ENCODE measurements at places on chromosomes 2 and 18.

- no peaks in the 10 kb centered on the region for H3K27me3 ChIP-seq
- no peaks in the 10 kb centered on the region for H3K36me3 ChIP-seq
- H3K4me1 ChIP-seq = no peaks in the 10 kb centered on the region
These were observed 252.9 kb downstream of the CLIP4 start for GRCh38 chr2:29367986-29368658.

DNA sequence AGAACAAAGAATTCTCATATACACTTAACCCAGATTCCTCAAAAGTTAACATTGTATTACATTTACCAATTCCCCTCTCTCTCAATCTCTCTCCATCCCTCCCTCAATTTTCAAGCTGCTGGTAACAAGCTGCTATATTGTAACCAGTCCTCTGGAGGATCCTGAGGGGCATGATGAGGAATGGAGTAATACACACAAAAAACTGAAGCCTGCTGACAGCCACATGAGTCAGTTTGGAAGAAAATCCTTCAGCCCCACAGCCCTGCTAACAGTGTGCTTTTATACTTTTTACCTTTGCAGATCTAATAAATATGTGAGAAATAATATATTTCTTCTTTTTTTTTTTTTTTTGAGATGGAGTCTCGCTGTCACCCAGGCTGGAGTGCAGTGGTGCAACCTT is 165.7 kb upstream of the RAB12 start:
- no peak overlapping the region for H3K27ac ChIP-seq
- no peaks in the 10 kb centered on the region for H3K4me1 ChIP-seq
- H3K36me3 ChIP-seq = no peaks in the 10 kb centered on the region
- no peak for DNase-seq
- no peak overlapping the region for H3K4me3 ChIP-seq

DNA sequence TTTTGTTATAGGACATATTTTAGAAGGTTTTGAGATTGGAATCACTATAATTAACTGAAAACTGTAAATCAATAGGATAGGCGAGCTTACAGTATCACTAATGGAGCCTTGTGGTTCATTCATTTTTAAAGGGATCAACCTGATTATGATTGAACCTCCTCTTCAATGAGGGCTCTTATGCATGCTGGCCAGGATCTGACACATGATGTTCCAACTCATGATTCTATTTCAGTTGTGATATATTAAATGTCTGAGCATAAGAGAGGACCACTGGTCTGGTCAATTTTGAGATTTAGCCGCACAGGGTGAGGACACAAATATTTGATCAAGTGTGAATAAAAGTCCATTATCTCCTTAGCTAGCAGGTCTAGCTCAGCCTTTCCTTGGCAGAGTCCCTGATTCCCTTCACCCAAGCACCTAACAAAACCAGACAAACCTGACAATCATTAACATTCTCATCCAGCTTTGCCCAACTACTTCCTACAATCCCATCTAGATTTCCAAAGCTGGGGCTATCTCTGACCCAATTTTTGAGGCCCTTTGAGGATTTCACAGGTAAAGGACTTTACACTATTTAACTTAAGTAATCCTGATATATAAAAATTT is 6.9 kb upstream of the MAP4K4 start:
- no peak overlapping the region for H3K27ac ChIP-seq
- no peaks in the 10 kb centered on the region for H3K36me3 ChIP-seq
- H3K27me3 ChIP-seq = no peaks in the 10 kb centered on the region
- DNase-seq = no peak
- peaks cover 3% of the 10 kb centered on the region for H3K4me1 ChIP-seq

DNA sequence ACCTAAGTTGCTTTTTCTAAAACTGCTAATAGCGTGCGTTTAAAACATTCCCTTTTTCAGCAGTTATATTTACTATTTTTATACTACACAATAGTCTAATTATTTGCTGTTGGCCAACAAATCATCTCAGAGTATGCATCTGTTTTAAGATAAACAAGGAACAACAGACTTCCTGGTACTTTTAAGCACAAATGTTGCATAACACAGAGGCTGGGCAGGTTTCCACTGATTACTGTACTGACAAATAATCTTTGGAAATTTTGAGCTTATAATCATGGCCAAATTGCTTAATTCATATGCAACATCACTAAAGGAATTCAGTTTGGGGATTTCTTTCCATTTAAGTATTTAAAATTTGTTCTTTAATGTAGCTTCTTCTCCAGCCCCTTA is 737.4 kb upstream of the SALL3 start:
- H3K36me3 ChIP-seq = no peaks in the 10 kb centered on the region
- H3K27me3 ChIP-seq = no peaks in the 10 kb centered on the region
- no peaks in the 10 kb centered on the region for H3K4me1 ChIP-seq
- no peak overlapping the region for H3K4me3 ChIP-seq

- peak overlapping the region; percentile 97 for H3K27ac ChIP-seq
- H3K36me3 ChIP-seq = no peaks in the 10 kb centered on the region
- H3K4me3 ChIP-seq = peak overlapping the region; percentile 73
- DNase-seq = no peak
- peaks cover 24% of the 10 kb centered on the region for H3K4me1 ChIP-seq
These were observed 2.7 kb downstream of the LAPTM4A start for GRCh38 chr2:20048488-20049448.

GRCh38 chr18:950882-951495 is 46.3 kb downstream of the ADCYAP1 start:
- no peaks in the 10 kb centered on the region for H3K4me1 ChIP-seq
- no peaks in the 10 kb centered on the region for H3K27me3 ChIP-seq
- H3K36me3 ChIP-seq = no peaks in the 10 kb centered on the region
- no peak overlapping the region for H3K4me3 ChIP-seq

GRCh38 chr2:133817680-133818566 is 249.7 kb upstream of the NCKAP5 start:
- peaks cover 3% of the 10 kb centered on the region for H3K27me3 ChIP-seq
- peak; percentile 92 for DNase-seq
- H3K4me1 ChIP-seq = peaks cover 4% of the 10 kb centered on the region

DNA sequence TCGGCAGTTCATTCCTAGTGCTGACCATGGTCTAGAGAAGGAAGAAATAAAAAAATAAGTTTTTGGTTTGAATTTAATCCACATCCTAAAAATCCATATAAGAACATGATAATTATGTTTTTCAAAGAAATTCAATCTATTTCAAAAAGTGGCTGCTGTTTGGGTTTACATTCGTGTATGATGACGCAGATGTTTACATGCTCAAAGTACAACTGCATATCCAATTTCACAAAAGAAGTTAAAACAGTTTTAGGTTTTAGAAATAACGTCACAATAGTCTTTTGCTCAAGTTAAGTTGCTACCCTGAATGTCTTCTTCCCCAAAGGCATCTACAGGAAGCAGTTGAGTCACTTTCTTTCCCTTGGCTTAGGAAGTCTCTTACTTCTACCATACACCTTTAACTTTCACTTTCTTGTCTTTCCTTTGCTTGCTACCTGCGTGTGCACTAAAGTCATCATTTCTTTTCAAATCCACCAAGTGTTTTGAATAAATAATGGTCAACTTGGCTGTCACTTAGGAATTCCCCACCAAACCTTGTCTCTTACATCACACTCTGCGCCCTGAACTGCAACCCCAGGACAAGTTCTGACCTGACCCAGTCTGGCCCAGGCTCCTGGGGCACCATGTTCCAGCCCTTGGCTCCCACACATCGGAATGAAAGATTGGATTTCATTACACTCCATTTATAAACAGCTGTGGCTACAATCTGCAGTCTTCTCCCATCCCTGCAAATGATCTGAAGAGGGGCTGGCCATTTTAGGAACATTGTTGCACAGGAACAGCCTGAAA is 28.4 kb downstream of the FAM237A start:
- DNase-seq = no peak
- H3K27me3 ChIP-seq = no peaks in the 10 kb centered on the region
- H3K27ac ChIP-seq = no peak overlapping the region
- H3K36me3 ChIP-seq = no peaks in the 10 kb centered on the region

- H3K27ac ChIP-seq = no peak overlapping the region
- no peaks in the 10 kb centered on the region for H3K27me3 ChIP-seq
- no peaks in the 10 kb centered on the region for H3K4me1 ChIP-seq
These were observed 751.3 kb downstream of the SOCS6 start for GRCh38 chr18:71040161-71040560.

GRCh38 chr2:28071221-28071620 is 180.7 kb downstream of the BABAM2 start:
- H3K27me3 ChIP-seq = no peaks in the 10 kb centered on the region
- H3K4me1 ChIP-seq = peaks cover 5% of the 10 kb centered on the region
- DNase-seq = no peak
- no peak overlapping the region for H3K27ac ChIP-seq

DNA sequence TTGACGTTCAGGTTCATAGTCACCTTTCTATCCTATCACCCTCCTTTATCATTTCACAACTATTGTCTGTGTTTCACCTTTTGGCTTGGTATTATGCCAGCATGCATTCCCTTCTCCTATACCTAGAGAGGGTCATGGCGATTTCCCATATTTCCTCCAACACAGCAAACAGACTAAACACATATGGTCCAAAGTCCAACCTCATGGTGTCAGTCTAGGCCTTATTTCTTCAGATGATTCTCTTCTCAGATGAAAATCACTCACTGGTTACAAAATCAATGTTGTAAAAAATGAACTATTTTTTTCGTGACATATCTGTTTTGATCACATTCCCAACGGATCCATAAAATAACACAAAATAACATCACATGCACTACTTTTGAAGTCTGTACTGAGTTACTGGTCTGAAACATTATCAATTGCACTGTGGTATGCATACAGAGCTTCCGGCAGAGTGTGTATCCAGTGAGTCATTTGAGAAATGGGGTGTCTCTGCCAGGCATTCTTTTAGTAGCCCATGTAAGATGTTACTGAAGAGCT is 204.8 kb upstream of the GALNT5 start:
- H3K4me3 ChIP-seq = no peak overlapping the region
- H3K27me3 ChIP-seq = no peaks in the 10 kb centered on the region
- no peak overlapping the region for H3K27ac ChIP-seq
- H3K36me3 ChIP-seq = no peaks in the 10 kb centered on the region

DNA sequence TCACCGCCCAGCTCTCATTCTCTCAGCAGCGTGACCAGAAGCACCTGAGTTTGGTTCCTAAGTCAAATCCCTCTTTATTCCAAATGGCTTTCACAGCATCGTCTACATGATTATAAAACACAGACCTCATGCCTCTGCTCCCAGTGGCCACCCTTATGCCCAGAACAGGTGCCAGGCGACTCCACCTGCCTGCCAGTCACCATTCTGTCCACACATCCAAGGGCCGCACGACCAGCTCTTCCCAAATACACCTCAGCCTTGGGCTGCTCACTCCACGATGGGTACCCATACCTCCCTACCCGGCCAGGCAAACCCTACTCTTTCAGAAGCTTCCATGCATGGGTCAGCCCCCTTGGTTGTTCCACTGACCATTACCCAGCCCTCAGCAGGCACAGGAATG is 851.6 kb upstream of the SALL3 start:
- no peak for DNase-seq
- no peak overlapping the region for H3K27ac ChIP-seq
- no peaks in the 10 kb centered on the region for H3K36me3 ChIP-seq
- H3K4me3 ChIP-seq = no peak overlapping the region

DNA sequence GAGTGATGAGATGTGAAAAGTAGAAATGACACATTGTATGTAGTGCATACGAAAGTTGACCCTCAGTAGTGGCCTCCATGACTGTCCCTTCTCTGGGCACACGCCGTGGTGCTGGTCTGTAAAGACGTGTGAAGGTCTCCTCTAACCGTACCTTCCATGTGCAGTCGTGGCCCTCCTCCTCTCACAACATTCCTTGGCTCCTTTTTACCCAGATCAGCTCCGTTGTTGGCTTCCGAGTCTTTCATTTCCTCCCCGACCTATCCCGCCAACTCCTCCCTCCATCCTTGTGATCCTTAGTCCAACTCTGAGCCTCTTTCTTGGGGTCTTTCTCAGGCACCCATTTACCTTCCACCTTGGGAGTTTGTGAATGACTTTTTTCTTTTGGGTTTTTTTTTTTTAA is 160.4 kb upstream of the BCL2L11 start:
- no peaks in the 10 kb centered on the region for H3K36me3 ChIP-seq
- DNase-seq = no peak
- H3K27me3 ChIP-seq = no peaks in the 10 kb centered on the region
- H3K27ac ChIP-seq = no peak overlapping the region

DNA sequence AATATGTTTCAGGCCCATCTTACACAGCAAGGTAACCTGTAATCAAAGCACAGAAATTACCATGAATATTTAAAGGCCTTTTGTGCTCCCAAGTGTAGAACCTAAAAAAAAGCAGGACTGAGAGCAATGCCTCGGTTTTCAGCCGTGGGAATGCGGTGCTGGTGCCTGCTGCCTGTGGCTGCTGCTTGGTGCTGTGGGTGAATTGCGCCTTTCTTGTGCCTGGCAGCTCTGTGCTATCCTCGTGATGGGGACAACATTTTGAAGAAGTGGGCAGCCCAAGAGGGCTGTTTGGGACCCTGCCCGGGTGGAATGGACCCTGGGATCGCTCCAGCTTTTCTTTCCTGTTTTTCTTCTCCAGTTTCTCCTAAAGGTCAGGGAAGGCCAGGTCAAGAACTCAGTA is 91.2 kb downstream of the ASAP2 start:
- H3K4me1 ChIP-seq = peaks cover 26% of the 10 kb centered on the region
- DNase-seq = no peak
- no peak overlapping the region for H3K27ac ChIP-seq
- no peaks in the 10 kb centered on the region for H3K27me3 ChIP-seq
- no peak overlapping the region for H3K4me3 ChIP-seq
- H3K36me3 ChIP-seq = no peaks in the 10 kb centered on the region

GRCh38 chr2:238861766-238862315 is 14.0 kb downstream of the TWIST2 start:
- no peaks in the 10 kb centered on the region for H3K27me3 ChIP-seq
- no peak overlapping the region for H3K27ac ChIP-seq
- no peak for DNase-seq
- H3K36me3 ChIP-seq = no peaks in the 10 kb centered on the region
- no peaks in the 10 kb centered on the region for H3K4me1 ChIP-seq

- no peak overlapping the region for H3K27ac ChIP-seq
- no peak overlapping the region for H3K4me3 ChIP-seq
- H3K27me3 ChIP-seq = no peaks in the 10 kb centered on the region
- DNase-seq = no peak
These were observed 169.8 kb upstream of the PKDCC start for GRCh38 chr2:41878056-41878455.

DNA sequence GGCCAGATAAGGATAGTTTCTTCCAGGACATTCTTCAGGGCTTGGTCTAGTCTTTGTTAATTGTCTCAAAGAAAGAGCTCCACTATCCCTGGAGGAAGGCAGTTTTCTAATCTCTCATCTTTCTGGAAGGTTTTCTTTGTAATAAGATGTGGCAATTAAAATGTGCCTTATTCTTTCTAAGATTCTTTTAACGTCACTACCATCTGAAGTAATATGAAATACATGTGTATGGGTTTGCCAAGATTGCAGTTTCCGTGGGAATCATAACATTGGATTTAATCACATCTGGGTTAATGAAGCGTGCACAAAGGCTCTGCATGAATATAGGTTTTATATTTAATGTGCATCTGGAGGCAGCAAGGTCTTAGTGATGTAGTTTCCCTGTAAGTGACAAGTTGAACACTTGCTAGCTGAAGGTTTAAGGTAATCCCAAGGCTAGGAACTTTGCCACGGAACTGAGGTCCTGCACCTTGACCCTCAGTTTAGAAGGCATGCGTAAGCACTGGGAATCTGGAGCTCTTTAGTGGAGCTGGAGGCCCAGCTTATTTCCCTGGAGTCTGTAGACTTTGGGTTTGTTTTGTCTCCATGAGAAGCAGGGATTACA is 25.7 kb downstream of the DIS3L2 start:
- no peak overlapping the region for H3K4me3 ChIP-seq
- H3K27ac ChIP-seq = no peak overlapping the region
- no peak for DNase-seq
- no peaks in the 10 kb centered on the region for H3K36me3 ChIP-seq

Measured in cardiac muscle cell (in vitro differentiated cells and primary cell).